Body of pancreas (tissue), 4 donors: ENCODE measurements at places on chromosomes 1 and 21. TPM values are rescaled to one million over a fixed set of nuclear protein-coding genes. Genes with fewer than 3 reads are reported as not detected.

GRCh38 chr1:115499253-115499652, 142.5 kb upstream of the VANGL1 start:
- no peak for DNase-seq

MORN1 gene
- 17.8 TPM for total RNA-seq

SON gene
- total RNA-seq, result 235 TPM

DNA sequence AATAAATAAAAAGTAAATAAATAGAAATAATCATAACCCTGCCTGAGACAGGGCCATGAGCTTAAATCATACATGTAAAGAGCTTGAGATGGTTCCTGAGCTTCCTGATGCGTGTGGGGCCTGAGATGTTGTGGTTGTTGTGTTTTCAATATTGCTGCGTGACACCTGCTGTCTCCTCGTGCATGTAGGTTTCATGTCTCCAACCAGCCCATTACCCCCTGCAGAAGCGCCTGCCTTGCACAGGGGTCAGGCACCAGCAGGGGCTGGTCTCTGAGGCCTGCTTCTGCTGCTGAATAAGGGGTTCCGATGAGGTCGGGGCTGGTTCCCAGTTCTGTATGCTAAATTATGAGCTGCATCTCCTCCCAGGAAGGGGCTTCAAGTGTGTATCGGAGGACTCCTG, 15.9 kb downstream of the UMODL1 start:
- DNase-seq, result no peak

DNA sequence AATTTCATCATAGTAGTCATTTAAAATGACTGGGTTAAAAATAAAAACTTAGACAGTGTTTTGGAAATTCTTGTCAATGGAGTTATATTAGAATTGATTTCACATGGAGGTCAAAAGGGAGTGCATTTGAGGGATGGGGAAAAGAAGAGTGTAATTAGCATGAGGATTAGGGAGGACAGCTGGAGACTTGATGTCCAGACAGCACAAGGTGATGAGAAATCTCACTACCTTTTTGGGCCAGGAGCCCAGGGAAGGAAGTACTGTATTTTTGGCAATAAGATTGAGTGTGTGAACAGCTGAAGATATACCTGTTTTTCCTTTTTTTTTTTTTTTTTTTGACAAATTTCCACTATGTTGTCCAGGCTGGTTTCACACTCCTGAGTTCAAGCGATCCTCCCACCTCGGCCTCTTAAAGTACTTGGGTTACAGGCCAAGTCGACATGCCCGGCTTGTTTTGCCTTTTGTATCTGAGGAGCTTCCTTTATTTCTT, 163.6 kb downstream of the PAPPA2 start:
- peak; percentile 27 for DNase-seq

- DNase-seq, result no peak
Measured at GRCh38 chr1:959731-960362, 537 bp upstream of the KLHL17 start.

DNA sequence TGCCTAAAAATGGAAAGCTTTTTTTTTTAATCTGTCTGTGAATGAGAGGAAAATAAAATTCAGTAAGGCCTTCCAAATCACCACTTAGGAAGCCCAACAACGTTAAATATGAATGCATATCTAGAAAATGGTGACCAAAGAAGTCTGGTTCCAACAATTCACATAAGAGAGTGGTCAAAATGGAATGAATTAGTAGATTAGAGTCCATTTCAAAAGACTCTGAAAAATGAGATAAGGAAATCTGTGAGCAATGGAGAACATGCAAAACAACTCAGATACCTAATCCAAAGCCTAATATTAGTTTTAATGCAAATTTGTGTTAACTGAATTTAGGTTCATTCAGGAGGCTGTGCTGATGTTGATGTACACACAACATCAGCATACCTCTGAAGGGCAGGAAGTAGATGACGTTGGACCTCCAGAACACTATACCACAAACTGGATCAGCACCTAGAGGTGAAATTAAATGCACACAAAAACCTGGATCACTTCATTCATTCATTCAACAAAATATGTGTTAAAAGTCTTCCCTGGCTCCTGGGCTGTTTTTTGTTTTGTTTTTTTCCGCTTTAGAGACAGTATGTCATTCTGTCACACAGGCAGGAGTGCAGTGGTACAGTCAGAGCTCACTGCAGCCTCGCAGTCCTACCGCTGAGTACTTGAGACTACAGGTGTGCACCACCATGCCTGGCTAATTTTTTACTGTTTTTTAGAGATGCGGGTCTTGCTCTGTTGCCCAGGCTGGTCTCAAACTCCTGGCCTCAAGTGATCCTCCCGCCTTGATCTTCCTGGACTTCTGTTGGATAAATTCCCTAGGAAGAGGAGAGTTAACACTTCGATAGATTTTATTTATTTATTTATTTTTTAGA, 4.9 kb upstream of the BRWD1 start:
- DNase-seq, result no peak

GRCh38 chr1:229114850-229115365, 156.0 kb upstream of the RAB4A start:
- DNase-seq, result no peak

GRCh38 chr1:90593312-90593711, 123.8 kb downstream of the BARHL2 start:
- DNase-seq, result no peak

TFF1 gene
- 66.4 TPM for total RNA-seq

GRCh38 chr1:154348429-154349076, 23.2 kb downstream of the ATP8B2 start:
- no peak for DNase-seq

DNA sequence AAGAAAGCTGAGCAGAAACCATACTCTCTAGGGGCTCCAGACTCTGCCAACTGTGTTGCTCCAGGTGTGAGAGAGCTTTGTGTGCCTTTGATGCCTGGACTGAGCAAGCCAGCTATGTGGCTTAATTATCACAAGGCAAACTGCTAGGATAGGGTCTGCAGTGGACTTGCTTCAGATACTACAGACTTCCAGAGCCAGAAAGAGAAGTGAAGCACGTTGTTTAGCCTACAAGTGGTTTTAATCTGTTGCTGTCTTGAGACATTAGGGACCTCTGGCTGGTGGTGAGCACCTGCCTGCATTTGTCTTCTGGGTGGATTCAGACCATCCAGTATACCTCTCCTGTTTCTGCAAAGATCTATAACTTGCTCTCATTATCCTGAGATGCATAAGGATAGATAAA, 353.4 kb upstream of the PLXNA2 start:
- no peak for DNase-seq

GRCh38 chr1:56436296-56436695, 143.1 kb downstream of the PLPP3 start:
- DNase-seq, result no peak

ADPRS gene
- total RNA-seq, result 16.2 TPM

DNA sequence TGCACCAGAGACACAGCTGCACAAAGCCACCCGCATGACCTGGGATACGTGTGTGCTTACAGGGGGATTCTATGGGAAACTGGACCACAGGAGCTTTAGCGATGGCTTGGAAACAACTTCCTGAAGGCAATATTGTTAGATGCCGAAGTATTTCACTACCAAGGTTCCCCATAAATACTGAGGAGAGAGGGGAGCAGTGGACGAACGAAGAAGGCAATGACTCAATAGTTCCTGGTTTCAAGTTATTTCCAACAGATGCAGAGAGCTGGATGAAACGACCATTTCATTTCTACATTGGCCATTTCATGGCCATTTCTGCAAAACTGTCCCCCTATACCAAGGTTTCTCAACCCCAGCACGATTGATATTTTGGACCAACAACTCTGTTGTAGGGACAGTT, 61.3 kb downstream of the CD34 start:
- DNase-seq, result no peak

DNA sequence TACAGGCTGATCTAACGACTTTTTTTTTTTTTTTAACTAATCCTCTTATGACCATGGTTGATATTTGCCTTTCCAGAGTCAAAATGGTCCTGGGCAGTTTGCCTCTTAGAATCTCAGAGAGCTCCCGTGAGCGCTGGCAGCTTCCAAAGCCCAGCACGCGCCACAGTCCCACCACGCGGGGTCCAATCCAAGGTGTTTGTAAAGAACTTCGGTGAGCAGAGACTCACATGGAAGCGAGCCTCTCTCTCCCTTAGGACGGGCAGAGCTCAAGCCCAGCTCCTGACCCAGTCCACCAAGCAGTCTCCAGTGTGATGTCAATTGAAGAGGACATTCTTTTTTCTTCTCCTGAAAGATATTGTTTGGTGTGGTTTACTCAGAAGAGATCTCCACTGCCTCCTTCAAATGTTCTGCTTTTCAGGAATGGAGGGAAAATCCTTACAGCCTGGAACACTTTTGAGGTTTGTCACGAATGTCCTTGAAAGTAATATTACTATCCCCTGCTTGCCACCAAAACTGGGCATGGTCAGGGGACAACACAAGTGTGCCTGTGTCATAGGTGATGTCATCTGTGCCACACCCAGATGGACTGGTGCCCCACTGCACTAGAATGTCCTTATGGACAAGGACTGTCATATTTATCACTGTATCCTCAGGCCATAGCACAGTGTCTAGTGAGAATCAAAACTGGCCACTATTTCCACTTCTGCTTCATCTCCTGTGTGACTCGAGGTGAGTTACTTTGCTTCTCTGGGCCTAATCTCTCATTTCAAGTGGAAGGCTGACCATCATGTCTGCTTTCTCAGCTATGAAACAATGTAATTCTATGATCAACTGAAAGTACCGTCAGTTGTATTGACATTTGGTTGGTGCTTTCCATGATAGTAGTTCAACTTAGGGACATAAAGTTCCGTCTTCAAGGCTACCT, 97.4 kb upstream of the EDEM3 start:
- no peak for DNase-seq

DNA sequence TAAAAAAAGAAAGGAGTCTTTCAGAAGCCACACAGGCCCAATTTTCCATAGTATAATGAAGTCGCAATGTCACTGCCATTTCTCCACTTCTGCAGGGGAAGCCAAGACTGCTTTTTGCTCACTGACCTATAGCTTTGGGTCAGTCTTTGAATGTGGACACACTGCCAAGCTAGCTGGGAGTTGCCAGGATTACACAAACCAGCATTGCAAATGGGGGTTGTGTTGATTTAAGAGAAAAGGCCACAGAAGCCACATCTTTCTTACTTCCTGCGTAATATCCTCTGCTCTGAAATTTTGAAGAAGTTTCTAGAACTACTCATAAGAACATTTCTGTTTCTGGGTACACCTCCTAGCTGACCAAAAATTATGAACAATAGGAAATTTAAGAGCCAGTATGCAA, 45.8 kb upstream of the SAMSN1 start:
- DNase-seq, result no peak

DNA sequence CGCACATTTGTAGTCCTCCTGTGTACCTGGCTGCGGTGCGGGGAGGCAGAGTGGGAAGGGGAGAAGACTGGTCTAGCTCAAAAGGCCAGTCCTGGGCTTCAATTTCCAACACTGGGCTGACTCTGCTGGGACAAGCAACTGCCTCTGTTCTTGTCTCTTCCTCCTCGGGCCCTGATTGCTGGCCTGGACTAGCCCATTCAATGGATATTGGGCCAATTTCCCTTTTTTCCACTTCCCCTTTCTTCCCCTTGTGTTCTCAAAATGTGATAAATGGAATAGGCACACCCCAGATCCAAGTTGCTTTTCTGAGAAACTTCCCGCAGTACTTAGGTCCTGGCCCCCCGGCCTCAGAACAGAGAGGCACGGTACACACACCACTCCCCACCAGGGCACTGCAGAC, 48.2 kb downstream of the SPSB1 start:
- no peak for DNase-seq

VHLL gene
- total RNA-seq, result not detected
